ENCODE measurements at places on chromosomes 13 and 19.

GRCh38 chr13:38777347-38778119 is 90.7 kb downstream of the FREM2 start:
- DNase-seq = no peak

- DNase-seq = no peak
Measured at GRCh38 chr19:53517114-53517741, 20.7 kb upstream of the ZNF331 start.

- DNase-seq = no peak
Measured at GRCh38 chr13:50153876-50154275, 138.6 kb downstream of the KCNRG start.

GRCh38 chr13:57568865-57569264 is 62.7 kb upstream of the PCDH17 start:
- DNase-seq = no peak

DNA sequence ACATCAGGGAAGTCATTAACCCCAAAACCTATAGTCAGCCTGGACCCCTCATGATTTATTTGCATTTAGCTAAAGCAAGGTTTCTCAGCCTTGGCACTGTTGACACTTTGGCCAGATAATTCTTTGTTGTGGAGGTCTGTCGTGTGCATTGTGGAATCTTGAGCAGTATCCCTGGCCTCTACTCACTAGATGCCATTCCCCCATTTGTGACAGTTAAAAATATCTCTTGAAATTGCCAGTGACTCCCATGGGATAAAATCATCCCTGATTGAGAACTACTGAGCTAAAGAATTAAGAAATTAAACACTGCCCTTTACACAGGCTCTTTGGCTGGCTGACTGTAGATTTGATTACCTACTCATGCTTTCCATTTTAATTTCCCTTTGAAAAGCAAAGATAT is 102.7 kb downstream of the LMO7 start:
- no peak for DNase-seq

DNA sequence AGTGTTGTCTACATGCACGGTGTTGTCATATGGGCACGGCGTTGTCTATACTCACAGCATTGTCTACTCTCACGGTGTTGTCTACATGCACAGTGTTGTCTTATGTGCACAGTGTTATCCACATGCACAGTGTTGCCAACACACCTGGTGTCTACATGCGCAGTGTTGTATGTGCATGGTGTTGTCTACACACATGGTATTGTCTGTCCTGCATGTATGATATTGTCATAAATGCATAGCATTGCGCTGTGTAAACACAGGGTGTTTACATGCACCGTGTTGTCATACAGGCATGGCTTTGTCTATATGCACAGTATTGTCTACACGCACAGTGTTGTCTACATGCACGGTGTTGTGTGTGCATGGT is 6.8 kb downstream of the ADPRHL1 start:
- no peak for DNase-seq

Measured in fibroblast of pulmonary artery (primary cell).